Activated CD8-positive, alpha-beta T cell treated with anti-CD3 and anti-CD28 coated beads for 36 hours (primary cell): ENCODE measurements at places on chromosomes 4 and X.

DNA sequence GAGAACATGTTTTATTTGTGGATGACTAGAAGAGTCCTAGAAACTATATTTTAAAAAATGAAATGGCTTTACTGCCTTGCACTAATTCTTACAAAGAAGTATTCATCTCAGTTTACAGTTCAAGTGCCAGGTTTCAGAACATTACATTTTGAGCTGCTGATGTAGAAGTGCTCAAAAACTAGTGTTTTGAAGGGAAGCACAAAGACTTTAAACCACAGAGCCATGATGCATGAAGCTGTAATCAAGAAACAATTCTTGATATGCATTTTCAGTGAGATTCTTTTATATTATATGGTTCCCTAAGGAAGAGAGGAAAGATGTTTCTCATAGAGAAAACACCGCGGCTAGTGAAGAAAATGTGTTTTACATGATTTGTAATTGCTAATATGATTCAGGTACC lies 1163.0 kb downstream of the RAPGEF2 start:
- DNase-seq: no peak

- DNase-seq: no peak
Measured at GRCh38 chr4:180437601-180438000, 1805.6 kb upstream of the TENM3 start.

- no peak for DNase-seq
Measured at GRCh38 chr4:6292376-6293096, 22.9 kb downstream of the WFS1 start.

DNA sequence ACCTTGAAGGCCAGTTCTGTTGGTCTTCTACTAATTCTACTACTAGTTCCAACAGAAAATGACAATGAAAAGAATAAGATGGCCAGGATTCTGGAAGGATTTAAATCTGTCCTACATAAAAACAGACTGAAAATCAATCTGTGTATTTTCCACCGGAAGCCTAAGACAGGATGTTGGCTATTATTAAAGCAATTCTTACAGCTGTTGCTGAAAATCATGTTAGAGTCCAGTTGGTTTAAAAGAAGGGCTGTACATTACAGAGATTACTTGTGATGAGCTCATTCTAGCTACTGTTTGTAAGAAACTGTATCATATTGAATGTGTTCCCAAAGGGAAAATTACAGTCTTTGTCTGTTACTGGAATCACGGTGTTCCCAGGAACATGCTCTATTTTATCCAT lies 54.8 kb upstream of the MAGEB16 start:
- DNase-seq: no peak

DNA sequence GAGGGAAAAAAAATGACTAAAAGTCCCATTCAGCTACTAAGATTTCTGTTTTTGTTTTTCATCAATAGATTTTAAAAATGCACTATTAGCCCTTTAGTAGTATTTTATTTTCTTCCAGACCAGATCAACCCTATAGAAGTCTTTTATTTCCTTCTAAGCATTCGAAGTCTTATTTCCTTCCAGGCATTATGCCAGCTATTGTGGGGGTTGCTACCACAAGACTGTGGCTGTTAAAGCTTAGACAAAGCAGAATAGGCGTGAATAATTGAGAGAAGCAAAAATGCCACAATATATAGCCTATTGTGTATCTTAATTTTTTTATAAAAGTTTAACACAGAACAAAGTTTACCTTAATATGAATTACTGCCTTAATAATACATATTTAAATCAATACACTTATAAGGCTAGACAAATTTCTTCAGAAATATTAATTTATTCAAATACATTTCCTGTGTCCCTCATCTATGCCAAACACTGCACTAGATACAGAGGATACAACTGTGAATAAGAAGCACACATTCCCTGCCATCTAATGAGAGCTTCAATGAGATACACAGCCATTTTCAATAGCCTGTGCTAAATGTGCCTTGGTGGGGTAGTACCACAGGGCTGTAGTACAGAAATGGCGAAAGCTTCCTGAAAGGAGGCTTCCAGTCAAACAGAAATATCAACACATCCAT lies 33.1 kb downstream of the SLC10A7 start:
- DNase-seq: no peak

GRCh38 chr4:41551536-41551935 lies 13.6 kb downstream of the LIMCH1 start:
- no peak for DNase-seq

DNA sequence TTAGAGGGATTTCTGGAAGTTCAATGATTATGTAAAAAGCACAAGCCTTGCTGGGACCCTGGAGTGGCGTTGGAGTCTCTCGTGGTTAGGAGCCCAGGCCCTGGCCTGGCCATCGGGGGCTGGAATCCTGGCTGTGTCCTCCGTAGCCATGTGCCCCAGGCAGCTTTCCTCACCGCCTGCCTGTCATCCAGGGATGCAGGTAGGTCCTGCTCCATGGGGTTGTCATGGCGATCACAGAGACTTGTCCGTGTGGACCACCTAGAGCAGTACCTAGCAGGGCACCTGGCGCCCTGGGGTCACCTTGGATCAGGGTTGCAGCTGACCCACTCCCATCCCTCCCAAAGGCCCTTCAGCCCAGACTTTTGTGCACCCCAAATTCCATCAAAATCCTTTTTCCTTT lies 30.2 kb upstream of the WFS1 start:
- DNase-seq: no peak

GRCh38 chr4:174575436-174575835 lies 53.1 kb upstream of the HPGD start:
- no peak for DNase-seq

GRCh38 chrX:2503591-2504500 lies 3.1 kb upstream of the DHRSX start:
- no peak for DNase-seq

GRCh38 chr4:13970349-13970748 lies 342.8 kb upstream of the BOD1L1 start:
- no peak for DNase-seq

DNA sequence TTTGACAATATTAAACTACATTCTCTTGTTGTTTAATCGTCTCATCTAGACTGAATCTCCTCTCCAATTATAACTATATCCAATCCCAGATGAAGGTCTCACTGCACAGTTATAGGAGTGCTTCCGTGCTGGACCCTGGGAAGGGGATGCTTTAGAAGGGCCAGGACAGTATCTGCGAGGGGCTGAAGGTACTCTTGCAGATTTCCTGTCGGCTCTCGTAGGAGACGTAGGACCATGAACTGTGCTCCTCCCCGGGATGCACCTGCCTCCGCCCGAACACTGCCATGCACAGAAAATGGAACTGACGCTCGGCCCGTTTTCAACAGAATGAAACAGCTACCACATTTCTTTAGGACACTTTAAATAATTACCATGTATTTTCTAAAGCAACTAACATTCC lies 39.4 kb downstream of the FAT1 start:
- no peak for DNase-seq

DNA sequence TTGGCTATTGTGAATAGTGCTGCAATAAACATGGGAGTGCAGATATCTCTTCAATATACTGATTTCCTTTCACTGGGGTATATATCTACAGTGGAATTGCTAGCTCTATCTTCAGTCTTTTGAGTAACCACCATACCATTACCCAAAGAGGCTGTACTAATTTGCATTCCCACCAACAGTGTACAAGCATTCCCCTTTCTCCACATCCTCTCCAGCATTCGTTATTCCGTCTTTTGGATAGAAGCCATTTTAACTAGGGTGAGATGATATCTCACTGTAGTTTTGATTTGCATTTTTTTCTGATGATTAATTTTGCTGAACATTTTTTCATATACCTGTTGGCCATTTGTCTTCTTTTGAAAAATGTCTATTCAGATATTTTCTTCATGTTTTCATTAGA lies 110.3 kb downstream of the PRDM5 start:
- no peak for DNase-seq

DNA sequence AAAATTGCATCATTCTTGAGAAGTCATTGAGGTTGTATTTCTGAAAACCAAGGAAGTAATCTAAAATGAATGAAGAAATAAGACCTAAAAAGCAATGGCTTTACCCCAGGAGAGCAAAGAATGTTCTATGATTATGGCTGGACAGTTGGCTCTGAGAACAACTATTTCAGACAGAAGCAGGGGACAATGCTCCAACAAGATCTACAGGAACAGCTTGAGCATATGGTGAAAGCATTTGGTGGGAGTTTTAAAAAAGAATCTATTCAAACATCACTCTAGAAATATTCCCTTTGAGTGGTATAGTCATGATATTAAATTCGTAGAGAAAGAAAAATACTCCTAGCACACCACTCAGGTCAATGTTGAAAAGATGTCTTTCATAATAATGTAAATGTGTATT lies 26.7 kb downstream of the DYNLT3 start:
- DNase-seq: no peak
